ENCODE measurements at places on chromosomes 5 and 9. TPM values are rescaled to one million over a fixed set of nuclear protein-coding genes. Genes with fewer than 3 reads are reported as not detected.

DNA sequence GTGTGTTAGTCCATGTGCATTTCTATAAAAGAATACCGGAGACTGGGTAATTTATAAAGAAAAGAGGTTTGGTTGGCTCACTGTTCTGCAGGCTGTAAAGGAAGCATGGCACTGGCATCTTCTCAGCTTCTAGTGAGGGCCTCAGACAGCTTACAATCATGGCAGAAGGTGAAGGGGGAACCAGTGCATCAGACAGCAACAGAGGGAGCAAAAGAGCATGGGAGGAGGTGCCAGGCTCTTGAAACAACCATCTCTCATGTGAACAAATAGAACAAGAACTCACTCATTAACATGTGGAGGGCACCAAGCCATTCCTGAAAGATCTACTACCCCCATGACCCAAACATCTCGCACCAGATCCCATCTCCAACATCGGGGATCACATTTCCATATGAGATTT, 89.2 kb upstream of the IL33 start:
- H3K27me3 ChIP-seq: peaks cover 14% of the 10 kb centered on the region
- H3K4me3 ChIP-seq: no peak overlapping the region
- no peaks in the 10 kb centered on the region for H3K36me3 ChIP-seq
- H3K4me1 ChIP-seq: no peaks in the 10 kb centered on the region
- no peak overlapping the region for H3K27ac ChIP-seq

GRCh38 chr5:174560861-174561260, 163.5 kb upstream of the MSX2 start:
- no peak for DNase-seq
- no peak overlapping the region for H3K4me3 ChIP-seq
- peaks cover 14% of the 10 kb centered on the region for H3K27me3 ChIP-seq

DNA sequence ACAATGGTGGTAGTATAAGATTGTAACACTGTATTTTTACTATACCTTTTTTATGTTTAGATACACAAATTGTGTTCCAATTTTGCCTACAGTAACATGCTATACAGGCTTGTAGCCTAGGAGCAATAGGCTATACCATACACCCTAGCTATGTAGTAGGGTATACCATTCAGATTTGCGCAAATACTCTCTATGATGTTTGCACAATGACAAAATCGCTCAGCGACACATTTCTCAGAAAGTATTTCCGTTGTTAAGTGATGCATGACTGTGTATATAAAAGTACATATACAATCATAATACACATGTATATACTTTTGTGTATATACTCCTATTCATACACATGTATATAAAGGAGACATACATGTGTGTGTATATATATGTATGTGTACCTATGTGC, 34.8 kb downstream of the ENC1 start:
- H3K27me3 ChIP-seq: peaks cover 14% of the 10 kb centered on the region
- H3K4me1 ChIP-seq: peaks cover 4% of the 10 kb centered on the region
- H3K36me3 ChIP-seq: no peaks in the 10 kb centered on the region
- no peak overlapping the region for H3K27ac ChIP-seq

DNA sequence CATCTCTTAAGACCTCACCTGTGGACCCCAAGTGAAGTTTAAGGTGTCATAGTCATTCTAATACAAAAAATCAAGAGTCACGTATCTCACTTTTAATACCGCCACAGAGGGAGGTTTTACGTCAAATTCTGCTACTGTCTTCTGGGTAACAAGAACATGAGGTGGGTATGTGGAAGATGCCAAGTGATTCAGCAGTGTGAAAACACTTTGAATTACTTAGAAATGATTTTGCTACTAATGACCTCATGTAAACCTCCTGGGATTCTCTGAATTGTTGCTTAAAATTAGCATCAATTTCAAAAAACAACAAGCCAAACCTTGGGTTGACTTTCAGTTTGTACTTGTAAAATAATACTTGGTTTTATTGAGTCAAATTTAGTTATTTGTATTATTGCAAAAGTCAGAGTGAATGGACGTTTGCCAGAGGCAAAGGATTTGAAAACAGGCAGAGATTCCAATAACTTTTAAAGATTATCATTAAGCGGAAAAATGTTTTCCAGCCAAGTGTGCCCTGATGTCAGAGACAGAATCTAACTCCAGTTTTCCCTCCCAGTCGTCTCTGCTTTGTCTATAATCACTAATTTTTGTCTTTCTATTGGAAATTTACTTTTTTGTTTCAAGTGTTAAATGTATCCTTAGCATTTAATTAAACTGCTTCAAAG, 8.8 kb downstream of the DMRT2 start:
- H3K4me1 ChIP-seq: no peaks in the 10 kb centered on the region
- H3K27ac ChIP-seq: no peak overlapping the region
- H3K36me3 ChIP-seq: no peaks in the 10 kb centered on the region

- peak within 1 kb of the TSS; percentile 68 for H3K4me3 ChIP-seq
These were observed at the start of gene NACC2 for GRCh38 chr9:136095070-136096058. Gene NACC2 (minus strand): TSS chr9:136095289. CDS start chr9:136050521, 44,768 bp downstream.

- no peak overlapping the region for H3K4me3 ChIP-seq
- H3K27me3 ChIP-seq: no peaks in the 10 kb centered on the region
- no peaks in the 10 kb centered on the region for H3K36me3 ChIP-seq
These were observed 346.9 kb downstream of the ZNF608 start for GRCh38 chr5:124399426-124399961.

DNA sequence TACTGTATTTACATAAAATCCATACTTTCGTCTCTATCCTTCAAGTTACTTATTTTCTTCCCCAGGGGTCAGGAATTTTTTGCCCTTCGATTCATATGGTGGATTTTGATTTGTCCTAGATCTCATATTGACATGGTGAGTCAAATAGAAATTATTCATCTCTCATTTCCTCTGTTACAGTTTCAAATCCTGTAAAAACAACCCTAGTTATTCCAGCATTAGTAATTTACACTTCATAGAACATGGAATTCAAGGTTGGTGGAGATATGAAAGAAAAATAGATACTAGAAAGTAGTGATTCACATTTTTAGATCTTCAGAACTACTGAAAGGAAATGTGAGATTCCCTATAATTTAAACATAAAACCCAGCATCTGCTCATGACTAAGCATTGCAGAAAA, 1331.0 kb upstream of the CDH9 start:
- no peak overlapping the region for H3K27ac ChIP-seq
- H3K27me3 ChIP-seq: no peaks in the 10 kb centered on the region
- H3K4me3 ChIP-seq: no peak overlapping the region

DNA sequence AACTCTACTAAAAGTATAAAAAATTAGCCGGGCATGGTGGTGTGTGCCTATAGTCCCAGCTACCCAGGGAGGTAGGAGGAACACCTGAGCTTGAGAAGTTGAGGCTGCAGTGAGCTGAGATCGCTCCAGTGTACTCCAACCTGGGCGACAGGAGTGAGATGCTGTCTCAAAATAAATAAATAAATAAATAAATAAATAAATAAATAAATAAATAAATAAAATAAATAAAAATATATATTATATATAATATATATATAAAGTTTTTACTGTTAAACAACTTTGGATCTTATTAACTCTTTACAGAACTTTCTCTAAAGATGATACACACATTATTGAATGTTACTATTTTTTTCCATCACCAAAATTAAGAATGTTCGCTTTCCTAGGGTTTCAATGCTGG, 38.4 kb downstream of the HMGCR start:
- H3K4me1 ChIP-seq: no peaks in the 10 kb centered on the region
- DNase-seq: no peak
- peaks cover 21% of the 10 kb centered on the region for H3K36me3 ChIP-seq
- H3K4me3 ChIP-seq: no peak overlapping the region

- H3K27me3 ChIP-seq: no peaks in the 10 kb centered on the region
- H3K4me3 ChIP-seq: no peak overlapping the region
- H3K36me3 ChIP-seq: no peaks in the 10 kb centered on the region
- DNase-seq: no peak
- no peaks in the 10 kb centered on the region for H3K4me1 ChIP-seq
These were observed 795.8 kb downstream of the EFNA5 start for GRCh38 chr5:106874974-106875373.

GRCh38 chr5:170171811-170172210, 61.0 kb upstream of the C5orf58 start:
- no peaks in the 10 kb centered on the region for H3K36me3 ChIP-seq
- no peak overlapping the region for H3K4me3 ChIP-seq
- no peaks in the 10 kb centered on the region for H3K27me3 ChIP-seq
- no peak for DNase-seq

- H3K36me3 ChIP-seq: no peaks in the 10 kb centered on the region
- H3K4me3 ChIP-seq: no peak overlapping the region
- no peaks in the 10 kb centered on the region for H3K4me1 ChIP-seq
These were observed 29.1 kb upstream of the BRINP1 start for GRCh38 chr9:119398350-119398749.

DNA sequence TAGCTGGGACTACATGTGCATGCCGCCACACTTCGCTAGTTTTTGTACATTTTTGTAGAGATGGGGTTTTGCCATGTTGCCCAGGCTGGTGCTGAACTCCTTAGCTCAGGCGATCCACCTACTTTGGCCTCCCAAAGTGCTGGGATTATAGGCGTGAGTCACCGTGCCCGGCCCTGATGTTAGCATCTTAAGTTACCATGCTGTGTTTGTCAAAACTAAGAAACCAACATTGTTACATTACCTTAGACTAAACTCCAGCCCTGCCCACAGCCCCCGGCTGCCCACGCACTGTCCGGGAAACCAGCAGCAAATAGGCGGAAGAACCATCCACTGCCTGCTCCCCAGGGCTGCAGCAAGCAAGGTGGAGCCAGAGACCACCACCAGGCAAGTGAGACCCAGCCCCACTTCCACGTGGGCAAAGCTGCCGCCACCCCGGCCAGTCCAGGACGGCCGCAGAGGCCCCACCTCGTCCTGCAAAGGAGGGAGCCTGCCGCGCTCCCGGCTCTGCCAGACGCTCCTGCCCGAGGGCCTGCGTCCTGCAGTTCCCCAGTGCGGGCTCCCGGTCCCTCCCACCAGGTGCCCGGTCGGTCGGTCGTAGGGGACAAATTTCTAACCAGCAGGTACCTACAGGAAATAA, 35.7 kb upstream of the TXN start:
- H3K27ac ChIP-seq: no peak overlapping the region
- H3K4me1 ChIP-seq: no peaks in the 10 kb centered on the region
- no peak overlapping the region for H3K4me3 ChIP-seq
- no peak for DNase-seq
- H3K27me3 ChIP-seq: no peaks in the 10 kb centered on the region
- no peaks in the 10 kb centered on the region for H3K36me3 ChIP-seq

- no peaks in the 10 kb centered on the region for H3K4me1 ChIP-seq
- no peak overlapping the region for H3K4me3 ChIP-seq
- no peak overlapping the region for H3K27ac ChIP-seq
- no peak for DNase-seq
- H3K36me3 ChIP-seq: no peaks in the 10 kb centered on the region
These were observed 237.6 kb downstream of the NNT start for GRCh38 chr5:43840424-43841125.

DNA sequence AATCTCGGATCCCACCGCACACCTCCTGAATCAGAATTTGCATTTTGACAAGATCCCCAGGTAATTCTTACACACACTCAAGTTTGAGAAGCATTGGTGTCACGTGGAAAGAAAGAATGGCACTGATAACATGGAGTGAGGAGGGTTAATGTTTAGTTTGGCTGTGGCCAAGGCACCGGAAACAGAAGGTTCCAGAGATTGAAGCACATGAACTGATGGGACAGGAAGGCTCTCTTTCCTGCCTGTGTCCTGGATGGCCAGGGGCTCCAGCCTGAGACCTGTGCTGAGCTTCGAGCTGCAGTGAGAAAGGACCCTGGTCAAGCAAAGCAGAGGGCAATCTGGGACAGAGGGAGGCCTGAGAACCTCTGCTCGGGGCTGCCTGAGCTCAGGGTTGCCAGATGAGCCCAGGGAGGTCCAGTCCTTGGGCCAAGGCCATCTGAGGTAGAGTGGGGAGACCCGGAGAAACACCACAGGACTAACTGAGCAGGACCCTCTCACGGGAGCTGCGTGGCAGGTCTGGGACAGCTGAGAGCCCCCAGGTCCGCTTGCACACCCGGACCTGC, 27.3 kb downstream of the AFAP1L1 start:
- no peak overlapping the region for H3K27ac ChIP-seq
- no peaks in the 10 kb centered on the region for H3K36me3 ChIP-seq
- H3K4me3 ChIP-seq: no peak overlapping the region
- no peak for DNase-seq
- H3K27me3 ChIP-seq: no peaks in the 10 kb centered on the region

DNA sequence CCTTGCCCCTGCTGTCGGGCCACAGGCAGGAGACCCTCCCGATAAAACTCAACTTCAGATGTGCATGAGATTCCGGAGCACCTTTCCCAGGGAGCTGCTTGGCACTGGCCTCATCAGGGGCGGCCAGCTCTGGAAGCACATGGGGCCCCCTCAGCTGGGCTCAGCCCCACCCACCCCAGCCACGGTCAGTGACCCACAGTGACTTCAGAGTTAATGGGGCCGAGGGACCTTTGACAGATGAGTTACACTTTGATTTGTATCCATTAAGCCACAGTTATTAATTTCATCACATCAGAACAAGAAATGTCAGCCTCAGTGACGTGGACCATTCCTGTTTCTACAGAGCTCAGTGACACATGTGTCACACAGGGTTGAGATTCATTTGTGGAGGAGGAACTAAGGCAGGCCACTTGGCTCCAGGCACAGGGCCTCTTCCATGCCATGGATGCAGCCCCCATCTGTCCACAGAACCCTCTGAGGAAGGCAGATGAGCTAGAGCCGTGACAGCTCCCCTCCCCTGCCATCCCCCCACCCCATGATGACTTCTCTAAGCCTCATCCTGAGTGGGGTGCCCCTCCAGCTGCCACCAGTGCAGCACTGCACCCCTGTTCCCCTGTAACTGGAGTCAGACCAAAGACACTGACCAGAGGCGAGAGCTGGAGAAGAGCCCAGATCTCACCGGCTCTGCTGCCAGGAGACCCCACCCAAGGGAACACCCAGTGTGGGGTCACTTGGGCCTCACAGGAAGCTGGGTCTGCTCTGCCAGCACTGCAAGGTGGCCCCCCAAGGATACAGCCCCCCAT, 69.4 kb upstream of the ADAMTS2 start:
- no peaks in the 10 kb centered on the region for H3K4me1 ChIP-seq
- H3K36me3 ChIP-seq: no peaks in the 10 kb centered on the region
- no peak for DNase-seq
- peaks cover 7% of the 10 kb centered on the region for H3K27me3 ChIP-seq
- H3K4me3 ChIP-seq: no peak overlapping the region

GRCh38 chr9:34399729-34400128, 23.0 kb upstream of the MYORG start:
- no peak for DNase-seq
- H3K36me3 ChIP-seq: peaks cover 8% of the 10 kb centered on the region
- no peaks in the 10 kb centered on the region for H3K27me3 ChIP-seq
- no peak overlapping the region for H3K4me3 ChIP-seq

GRCh38 chr9:102506406-102506805, 488.7 kb upstream of the CYLC2 start:
- no peak overlapping the region for H3K4me3 ChIP-seq
- no peaks in the 10 kb centered on the region for H3K36me3 ChIP-seq
- no peaks in the 10 kb centered on the region for H3K27me3 ChIP-seq
- no peak overlapping the region for H3K27ac ChIP-seq
- DNase-seq: no peak
- H3K4me1 ChIP-seq: no peaks in the 10 kb centered on the region

The CRB2 gene
- total RNA-seq: not detected

The GRXCR2 gene
- not detected for total RNA-seq

The CCL27 gene
- not detected for total RNA-seq
